ENCODE measurements at places on chromosomes 16 and 17. TPM values are rescaled to one million over a fixed set of nuclear protein-coding genes. Genes with fewer than 3 reads are reported as not detected.

TLCD2 gene
- 0.27 TPM for polyA plus RNA-seq

P2RX5 gene
- polyA plus RNA-seq: 3.1 TPM

GRCh38 chr17:81018044-81018802 is 16.7 kb upstream of the BAIAP2 start:
- DNase-seq: peak; percentile 68

DNA sequence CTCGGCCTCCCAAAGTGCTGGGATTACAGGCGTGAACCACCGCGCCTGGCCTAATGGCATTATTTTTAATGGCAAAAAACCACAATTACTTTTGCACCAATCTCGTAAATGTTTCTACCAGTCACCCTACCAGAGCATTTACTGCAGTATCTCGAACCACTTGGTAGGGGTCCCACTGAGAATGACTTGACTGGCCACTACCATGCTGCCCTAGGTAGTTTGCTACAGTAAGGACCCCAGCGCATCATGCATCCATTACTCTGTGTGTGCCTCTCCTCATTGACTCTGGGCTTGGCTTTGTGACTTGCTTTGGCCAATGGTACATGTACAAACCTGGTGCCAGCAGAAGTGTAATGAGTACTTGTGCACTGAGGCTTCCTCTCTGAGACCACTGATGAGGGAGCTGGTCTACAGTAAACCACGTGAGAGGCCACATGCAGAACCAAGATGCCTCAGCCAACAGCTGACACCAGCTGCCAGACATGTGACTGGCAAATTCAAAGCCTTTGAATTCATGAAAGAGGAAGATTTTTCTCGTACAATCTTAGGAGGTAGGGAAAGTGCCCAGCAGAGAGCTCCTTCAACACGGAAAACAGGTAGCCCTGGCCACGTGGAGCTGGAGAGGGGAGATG is 421.7 kb upstream of the C16orf82 start:
- DNase-seq: no peak

- no peak for DNase-seq
Measured at GRCh38 chr16:87835882-87836331, 33.4 kb downstream of the SLC7A5 start.

- DNase-seq: no peak
Measured at GRCh38 chr17:17447264-17447663, 29.5 kb upstream of the MED9 start.

- no peak for DNase-seq
Measured at GRCh38 chr17:69870751-69871199, 204.2 kb upstream of the KCNJ16 start.
